ENCODE measurements at places on chromosomes 13 and 19.

DNA sequence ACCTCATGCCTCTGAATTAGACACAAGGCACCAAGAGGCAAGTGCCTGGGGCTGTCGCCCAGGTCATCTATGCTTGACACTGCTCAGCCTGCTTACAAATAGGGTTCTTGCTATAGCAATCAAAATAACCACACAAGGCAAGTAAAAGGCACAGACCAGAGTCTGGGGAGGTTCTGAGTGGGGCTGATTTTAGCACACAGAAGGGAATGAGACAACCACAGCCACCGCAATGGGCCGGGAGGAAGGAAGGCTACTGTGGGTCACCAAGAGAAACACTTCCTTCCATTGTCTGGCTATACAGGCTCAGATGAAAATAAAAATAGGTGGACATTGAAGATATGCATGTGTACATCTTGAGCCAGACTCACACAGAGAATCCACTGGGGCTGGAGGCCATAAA, 159.1 kb downstream of the DLEU7 start:
- DNase-seq, result no peak

DNA sequence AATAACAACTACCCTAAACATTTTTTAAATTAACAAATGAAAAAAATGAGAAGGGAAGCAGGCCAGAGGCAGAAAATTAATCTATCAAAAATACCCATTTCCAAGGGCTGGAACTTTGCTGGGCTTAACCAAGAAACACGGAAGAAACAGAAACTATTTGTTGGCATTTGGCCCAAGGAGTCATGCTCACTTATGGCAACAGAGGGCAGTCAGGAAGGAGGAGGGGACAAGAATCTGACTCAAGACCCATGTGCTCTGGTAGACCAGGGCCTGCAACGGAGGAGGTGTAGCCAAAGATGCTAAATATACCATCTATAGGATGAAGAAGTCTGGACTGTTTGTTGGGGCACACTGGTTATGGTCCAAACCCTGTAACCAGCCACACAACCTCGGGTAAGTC, 496.7 kb downstream of the COG6 start:
- no peak for DNase-seq

DNA sequence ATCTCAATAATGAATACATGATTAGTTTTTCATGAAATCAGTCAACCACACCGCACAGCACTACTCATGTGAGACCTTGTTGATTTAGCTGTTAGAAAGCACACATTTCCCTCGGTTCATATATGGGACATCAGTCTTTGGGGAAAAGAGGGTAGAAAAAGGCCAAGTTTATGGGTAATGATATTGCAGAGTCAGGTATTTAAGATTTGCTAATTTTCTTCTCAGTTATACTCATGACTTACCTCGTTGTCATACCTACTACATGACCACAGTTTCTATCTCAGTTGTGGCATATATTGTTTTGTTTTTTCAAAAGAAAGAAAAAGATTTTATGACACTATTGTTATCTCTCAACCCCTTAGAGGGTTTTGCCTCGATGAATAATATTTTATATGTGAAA, 165.6 kb downstream of the POU4F1 start:
- no peak for DNase-seq

DNA sequence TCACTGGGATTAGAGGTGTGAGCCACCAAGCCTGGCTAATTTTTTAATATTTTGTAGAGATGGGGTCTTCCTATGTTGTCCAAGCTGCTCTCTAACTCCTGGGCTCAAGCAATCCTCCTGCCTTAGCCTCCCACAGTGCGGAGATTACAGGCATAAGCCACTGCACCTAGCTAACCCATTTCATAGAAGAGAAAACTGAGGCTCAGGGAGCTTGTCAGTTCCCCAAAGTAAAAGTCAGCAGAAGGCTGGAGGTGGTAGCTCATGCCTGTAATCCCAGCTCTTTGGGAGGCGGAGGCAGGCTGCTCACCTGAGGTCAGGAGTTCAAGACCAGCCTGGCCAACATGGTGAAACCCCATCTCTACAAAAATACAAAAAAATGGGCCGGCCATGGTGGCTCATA, 8.8 kb upstream of the HOMER3 start:
- DNase-seq, result no peak

- no peak for DNase-seq
Measured at GRCh38 chr13:90898811-90899210, 448.7 kb upstream of the MIR17HG start.

DNA sequence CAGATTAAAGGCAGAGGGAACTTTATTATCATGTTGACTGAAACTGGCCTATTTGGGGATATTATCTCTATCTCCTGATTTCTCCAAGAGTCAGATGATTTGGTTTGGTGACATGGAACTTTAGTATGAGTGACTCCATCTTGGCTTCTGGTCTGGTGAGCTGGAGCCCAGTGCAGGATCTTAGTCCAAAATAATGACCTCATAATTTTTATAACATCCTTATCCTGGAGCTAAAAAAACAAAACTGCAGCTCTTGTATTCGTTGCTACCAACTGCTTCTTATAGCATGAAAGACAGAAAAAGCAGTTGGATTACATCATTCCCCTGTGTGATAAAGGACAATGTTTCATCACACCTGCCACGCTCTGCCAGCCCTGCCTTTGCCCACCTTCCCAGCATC, 39.3 kb upstream of the RNF17 start:
- DNase-seq, result no peak
